ENCODE measurements at places on chromosomes 2 and 18. TPM values are rescaled to one million over a fixed set of nuclear protein-coding genes. Genes with fewer than 3 reads are reported as not detected.

KATNAL2 gene
- total RNA-seq = 3.5 TPM

GDF7 gene
- total RNA-seq = 11.0 TPM

AFF3 gene
- total RNA-seq = 25.6 TPM

C2orf80 gene
- not detected for total RNA-seq

AGXT gene
- 0.31 TPM for total RNA-seq

KCNG2 gene
- not detected for total RNA-seq

SLC23A3 gene
- total RNA-seq = 1.6 TPM

TSGA10 gene
- 19.9 TPM for total RNA-seq

MAP3K20 gene
- 77.6 TPM for total RNA-seq

CBLN2 gene
- not detected for total RNA-seq

CD8B2 gene
- total RNA-seq = 0.65 TPM

EEF1B2 gene
- 559 TPM for total RNA-seq

STARD6 gene
- not detected for total RNA-seq

MATN3 gene
- total RNA-seq = 2.2 TPM

EGR4 gene
- total RNA-seq = not detected

ALLC gene
- not detected for total RNA-seq

OTX1 gene
- 0.36 TPM for total RNA-seq

MARS2 gene
- total RNA-seq = 10.5 TPM

SLC38A11 gene
- 2.4 TPM for total RNA-seq

CREG2 gene
- 1.8 TPM for total RNA-seq

PIAS2 gene
- 59.9 TPM for total RNA-seq

CD8A gene
- total RNA-seq = 10.9 TPM

TBR1 gene
- not detected for total RNA-seq

ALPP gene
- not detected for total RNA-seq

OR6B2 gene
- not detected for total RNA-seq

ASXL3 gene
- 5.9 TPM for total RNA-seq

RMDN2 gene
- 10.7 TPM for total RNA-seq

PRSS56 gene
- total RNA-seq = not detected

TMEM169 gene
- total RNA-seq = 0.21 TPM

LRPPRC gene
- total RNA-seq = 119 TPM

ST8SIA5 gene
- total RNA-seq = not detected

OLA1 gene
- total RNA-seq = 80.9 TPM

DLX1 gene
- not detected for total RNA-seq

PTCD3 gene
- total RNA-seq = 125 TPM

DSEL gene
- 6.3 TPM for total RNA-seq

RNF152 gene
- 52.9 TPM for total RNA-seq

GPN1 gene
- total RNA-seq = 27.3 TPM

CCBE1 gene
- 1.8 TPM for total RNA-seq

TRAK2 gene
- 42.7 TPM for total RNA-seq

DQX1 gene
- 1.4 TPM for total RNA-seq

MAP2 gene
- 3.0 TPM for total RNA-seq

SLC9A2 gene
- total RNA-seq = 21.1 TPM

SLC16A14 gene
- 9.2 TPM for total RNA-seq

B3GNT2 gene
- total RNA-seq = 16.9 TPM

FNDC4 gene
- total RNA-seq = 3.7 TPM

TMEM198 gene
- total RNA-seq = 6.0 TPM

POTEC gene
- not detected for total RNA-seq

FAHD2B gene
- 18.6 TPM for total RNA-seq

AAK1 gene
- 97.0 TPM for total RNA-seq

KCNG3 gene
- not detected for total RNA-seq

FAM161A gene
- total RNA-seq = 2.7 TPM

ALPG gene
- total RNA-seq = not detected

SCG2 gene
- total RNA-seq = 0.39 TPM

OTOF gene
- 0.29 TPM for total RNA-seq

OXER1 gene
- total RNA-seq = 3.1 TPM

PPP4R3B gene
- 64.8 TPM for total RNA-seq

GKN1 gene
- not detected for total RNA-seq
